PC-9 (cell line): ENCODE measurements at places on chromosomes 6 and 20. TPM values are rescaled to one million over a fixed set of nuclear protein-coding genes. Genes with fewer than 3 reads are reported as not detected.

GRCh38 chr6:10655508-10656055, 38.8 kb downstream of the C6orf52 start:
- no peaks in the 10 kb centered on the region for H3K36me3 ChIP-seq
- no peak overlapping the region for H3K27ac ChIP-seq
- H3K4me1 ChIP-seq: no peaks in the 10 kb centered on the region
- DNase-seq: no peak

The RNF182 gene
- 0.13 and 0.18 TPM in 2 replicates for total RNA-seq

GRCh38 chr6:3214898-3215297, 12.6 kb downstream of the TUBB2B start:
- DNase-seq: no peak
- no peak overlapping the region for H3K27ac ChIP-seq
- no peaks in the 10 kb centered on the region for H3K36me3 ChIP-seq
- no peaks in the 10 kb centered on the region for H3K27me3 ChIP-seq
- 0 out of 2 replicates have a peak, but pooled peaks cover 1% of the 10 kb centered on the region for H3K4me1 ChIP-seq
- H3K4me3 ChIP-seq: no peak overlapping the region

The ABT1 gene
- 16.8 and 19.5 TPM in 2 replicates for total RNA-seq

- no peak overlapping the region for H3K4me3 ChIP-seq
- H3K27me3 ChIP-seq: peaks cover 93% of the 10 kb centered on the region
- no peaks in the 10 kb centered on the region for H3K36me3 ChIP-seq
- H3K27ac ChIP-seq: no peak overlapping the region
- H3K4me1 ChIP-seq: no peaks in the 10 kb centered on the region
Measured at GRCh38 chr20:53425481-53425880, 168.2 kb downstream of the ZNF217 start.
